ENCODE measurements at places on chromosomes 12 and 14.

DNA sequence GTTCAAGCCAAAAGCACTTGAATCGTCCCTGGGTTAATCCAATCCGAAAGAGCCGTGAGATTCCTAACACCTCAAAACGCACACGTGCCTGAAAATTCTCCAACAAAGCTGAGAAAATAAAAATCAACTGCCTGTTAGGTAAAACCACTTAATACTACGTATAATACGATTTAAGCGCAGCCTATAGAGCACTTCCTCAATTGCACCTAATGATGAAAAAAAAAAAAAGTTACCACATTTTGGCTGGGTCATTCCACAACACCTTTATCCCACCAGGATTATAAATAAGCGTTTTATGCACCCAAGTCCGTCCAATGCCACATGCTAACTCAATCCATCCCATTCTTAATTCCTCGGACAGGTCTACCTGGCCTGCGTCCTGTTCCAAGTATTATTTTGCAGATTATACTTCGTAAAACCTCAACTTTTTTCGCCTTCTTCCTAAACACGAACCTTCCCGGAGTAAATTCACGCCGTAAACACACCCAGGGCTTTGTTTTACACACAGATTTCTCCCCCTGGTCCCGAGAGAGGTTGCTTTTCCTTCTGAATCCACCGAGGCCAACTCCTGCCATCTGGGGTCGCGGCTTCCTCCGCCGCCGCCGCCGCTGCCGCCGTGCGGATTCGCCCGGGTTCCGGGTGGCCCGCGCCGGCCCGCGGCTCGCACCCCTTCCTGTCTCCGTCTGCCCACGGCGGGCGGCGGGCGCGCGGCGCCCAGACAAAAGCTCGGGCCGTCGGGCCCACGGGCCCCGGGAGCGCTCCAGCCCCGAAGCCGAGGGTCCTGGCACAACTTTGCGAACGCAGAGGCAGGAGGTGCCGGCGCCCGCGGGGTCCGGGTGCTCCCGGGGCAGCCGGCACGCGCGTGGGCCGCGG lies 66.2 kb downstream of the RNF34 start:
- DNase-seq: no peak

- DNase-seq: no peak
Observed at GRCh38 chr14:60184905-60185555, 19.8 kb upstream of the DHRS7 start.

GRCh38 chr14:104103061-104103445 lies 17.6 kb downstream of the ASPG start:
- DNase-seq: no peak

GRCh38 chr12:5966486-5967095 lies 21.5 kb upstream of the ANO2 start:
- DNase-seq: no peak

- DNase-seq: no peak
Observed at GRCh38 chr14:74216671-74217070, 22.6 kb upstream of the VSX2 start.

DNA sequence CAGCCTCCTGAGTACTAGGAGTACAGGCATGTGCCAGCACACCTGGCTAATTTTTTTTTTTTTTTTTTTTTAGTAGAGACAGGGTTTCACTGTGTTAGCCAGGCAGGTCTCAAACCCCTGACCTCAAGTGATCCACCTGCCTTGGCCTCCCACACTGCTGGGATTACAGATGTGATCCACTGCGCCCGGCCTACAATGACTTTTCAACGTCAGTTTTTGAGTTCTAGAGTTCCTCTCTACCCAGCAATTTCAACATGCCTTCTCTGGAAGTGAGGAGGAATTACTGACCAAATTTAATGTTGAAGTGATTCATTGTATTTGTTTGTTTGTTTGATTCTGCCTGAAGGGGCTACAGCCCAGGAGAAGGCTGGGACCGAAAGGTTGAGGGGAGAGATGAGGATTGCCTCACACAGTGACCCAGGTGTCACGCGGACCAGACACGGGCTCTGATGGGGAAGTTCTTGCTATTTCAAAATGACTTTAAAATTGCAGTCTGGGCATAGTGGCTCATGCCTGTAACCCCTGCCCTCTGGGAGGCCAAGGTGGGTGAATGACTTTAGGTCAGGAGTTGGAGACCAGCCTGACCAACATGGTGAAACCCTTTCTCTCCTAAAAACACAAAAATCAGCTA lies 8.6 kb upstream of the DENR start:
- no peak for DNase-seq

- peak; percentile 59 for DNase-seq
Observed at GRCh38 chr12:55930771-55931316, at the start of gene DGKA. Gene DGKA (plus strand): TSS chr12:55931162. CDS start chr12:55936504, 5,342 bp downstream.

DNA sequence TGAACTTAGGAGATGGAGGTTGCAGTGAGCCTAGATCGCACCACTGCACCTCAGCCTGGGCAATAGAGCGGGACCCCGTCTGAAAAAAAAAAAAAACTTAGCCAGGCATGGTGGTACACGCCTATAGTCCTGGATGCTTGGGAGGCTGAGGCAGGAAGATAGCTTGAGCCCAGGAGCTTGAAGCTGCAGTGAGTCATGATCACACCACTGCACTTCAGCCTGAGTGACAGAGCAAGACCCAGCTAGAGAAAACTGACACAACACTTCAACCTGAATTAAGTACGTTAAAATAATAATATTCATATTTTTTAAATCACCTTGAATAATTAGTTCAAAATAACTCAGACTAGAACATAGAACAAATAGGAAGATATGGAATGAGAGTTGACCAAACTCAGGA lies 5.7 kb upstream of the CATSPERB start:
- DNase-seq: no peak

DNA sequence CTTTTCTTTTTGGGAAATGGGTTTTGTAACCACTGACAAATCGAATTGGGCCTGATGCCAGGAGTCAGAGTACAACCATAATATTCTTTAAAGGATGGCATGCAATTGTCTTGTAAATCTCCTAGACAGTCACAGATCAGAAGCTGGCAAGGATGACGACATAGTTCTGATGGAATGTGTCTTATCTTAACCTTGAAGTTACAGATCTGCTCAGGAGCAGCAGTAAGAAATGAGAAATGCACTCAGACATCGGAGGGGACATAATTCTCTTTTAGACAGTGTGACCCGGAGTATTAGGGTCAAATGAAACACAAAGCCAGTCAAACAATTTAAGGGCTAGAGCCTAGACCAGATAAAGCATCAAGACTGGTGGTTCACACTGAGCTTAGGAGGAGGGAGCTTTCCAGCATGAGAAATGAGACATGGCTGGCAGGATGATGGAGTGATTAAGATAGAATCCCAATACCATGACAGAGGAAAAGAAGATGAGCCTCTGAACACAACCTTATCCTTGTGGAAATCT lies 17.5 kb downstream of the CBX5 start:
- DNase-seq: no peak

All from GDM1 (cell line).